ENCODE measurements at places on chromosomes 13 and 19.

- no peak for DNase-seq
Measured at GRCh38 chr19:1025960-1026782, at the start of gene CNN2. TSS of gene CNN2 (plus strand) at chr19:1026608. CDS start at chr19:1026662, 54 bp downstream.

DNA sequence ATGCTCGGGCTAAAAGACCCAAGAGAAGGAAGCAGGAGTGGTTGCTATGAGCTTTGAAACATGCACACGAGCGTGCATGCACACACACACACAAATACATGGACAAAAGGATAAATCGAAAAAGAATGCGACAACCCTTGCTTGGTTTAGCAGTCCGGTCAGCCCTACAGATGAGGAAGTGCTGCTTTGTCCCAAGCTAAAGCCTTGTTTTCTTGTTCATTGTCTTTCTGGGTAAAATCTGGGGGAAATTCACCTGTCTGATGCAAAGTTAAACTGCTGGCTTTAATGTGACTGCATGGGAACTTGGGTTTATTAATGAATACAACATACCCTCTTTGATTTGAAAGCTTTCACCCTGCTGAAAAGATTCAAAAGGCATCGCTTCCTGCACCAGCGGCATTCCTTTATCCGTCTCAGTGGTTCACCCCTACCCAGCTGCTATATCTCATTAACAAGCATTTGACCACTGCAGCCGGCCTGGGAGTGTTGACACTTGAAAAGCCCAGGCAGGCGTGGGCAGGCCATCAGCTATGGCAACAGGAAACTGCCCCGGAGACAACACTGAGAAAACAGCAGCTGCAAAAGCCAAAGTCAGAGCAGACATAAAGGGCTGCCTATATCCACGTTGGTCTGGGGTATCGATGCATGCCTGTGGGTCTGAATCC, 301.7 kb downstream of the NDFIP2 start:
- peak; percentile 27 for DNase-seq

DNA sequence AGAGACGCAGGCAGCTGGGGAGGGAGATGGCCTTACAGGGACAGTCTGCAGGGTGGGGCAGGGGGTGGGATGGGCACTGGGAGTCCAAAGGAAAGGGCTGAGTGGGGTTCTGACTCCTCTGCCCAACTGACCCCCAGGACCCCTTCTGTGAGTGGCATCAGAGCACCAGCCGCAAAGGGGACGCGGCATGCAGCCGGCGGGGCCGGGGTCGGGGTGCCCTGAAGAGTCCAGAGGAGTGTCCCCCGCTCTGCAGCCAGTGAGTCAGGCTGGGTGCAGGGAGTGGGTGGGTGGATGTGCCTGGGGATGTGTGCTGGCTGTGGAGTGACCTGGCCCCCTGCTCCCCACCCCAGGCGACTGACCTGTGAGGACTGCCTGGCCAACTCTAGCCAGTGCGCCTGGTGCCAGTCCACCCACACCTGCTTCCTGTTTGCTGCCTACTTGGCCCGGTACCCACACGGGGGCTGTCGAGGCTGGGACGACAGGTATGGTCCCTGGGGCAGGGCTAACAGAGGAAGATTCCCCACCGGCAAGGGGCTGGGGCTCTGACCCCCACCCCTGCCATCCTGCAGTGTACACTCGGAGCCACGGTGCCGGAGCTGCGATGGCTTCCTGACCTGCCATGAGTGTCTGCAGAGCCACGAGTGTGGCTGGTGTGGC, 25.8 kb downstream of the MEGF8 start:
- no peak for DNase-seq

DNA sequence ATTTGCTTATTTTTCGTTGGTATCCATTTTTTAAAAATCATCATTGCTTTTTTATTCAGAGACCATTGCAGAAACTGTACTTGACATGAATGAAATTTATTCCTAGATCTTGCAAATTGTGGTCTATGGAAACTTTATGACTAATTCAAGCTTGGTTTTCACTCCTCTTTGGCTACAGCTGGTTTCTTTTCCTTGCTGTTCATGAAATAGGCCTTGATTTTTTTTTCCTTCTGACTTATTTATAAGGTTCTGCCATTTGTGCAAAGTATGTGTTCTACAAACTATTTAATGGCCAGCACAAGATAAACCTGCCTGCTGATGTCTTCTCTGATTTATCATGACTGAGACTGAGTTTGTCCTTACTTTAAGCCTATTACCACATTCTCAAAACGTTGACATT, 764.0 kb upstream of the SLITRK5 start:
- no peak for DNase-seq

DNA sequence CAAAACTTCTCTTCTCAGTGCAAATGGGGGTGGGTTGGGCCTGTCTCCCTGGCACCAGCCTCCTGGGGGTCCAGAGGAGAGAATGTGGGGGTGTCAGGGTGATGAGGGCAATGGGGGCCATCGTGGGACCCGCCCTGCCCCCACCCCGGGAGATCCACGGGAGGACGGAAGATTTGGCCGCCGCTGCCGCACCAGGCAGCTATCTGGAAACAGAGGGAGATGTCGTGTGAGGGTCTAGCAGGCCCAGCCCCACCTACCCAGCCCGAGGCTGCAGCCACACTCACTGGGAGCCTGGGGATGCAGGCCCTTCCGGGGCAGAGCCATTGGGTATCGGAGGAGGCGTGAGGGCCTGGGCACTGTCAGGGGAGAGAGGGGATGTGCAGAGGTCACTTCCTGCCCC, 1.8 kb upstream of the TMEM86B start:
- DNase-seq = no peak

DNA sequence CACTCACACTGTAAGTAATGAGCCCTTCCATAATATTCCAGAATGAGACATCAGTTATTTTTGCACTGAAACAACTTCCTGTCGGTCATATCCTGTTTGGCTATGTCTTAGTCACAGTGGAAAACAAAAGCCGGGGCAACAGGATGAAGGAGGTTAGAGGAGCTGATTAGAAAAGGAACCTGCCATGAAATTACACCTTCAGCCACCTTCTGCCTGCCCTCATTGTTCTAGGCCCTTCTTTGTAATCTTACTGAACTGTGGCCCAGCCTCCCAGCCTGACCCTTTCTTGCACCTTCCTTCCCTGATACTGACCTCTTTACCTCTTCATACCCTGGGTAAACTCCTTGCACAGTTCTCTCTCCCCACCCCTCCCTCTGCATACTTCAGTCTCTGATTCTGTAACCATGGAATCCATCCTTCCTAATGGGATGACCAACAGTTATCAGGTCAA, 67.3 kb downstream of the DOCK9 start:
- DNase-seq = no peak

DNA sequence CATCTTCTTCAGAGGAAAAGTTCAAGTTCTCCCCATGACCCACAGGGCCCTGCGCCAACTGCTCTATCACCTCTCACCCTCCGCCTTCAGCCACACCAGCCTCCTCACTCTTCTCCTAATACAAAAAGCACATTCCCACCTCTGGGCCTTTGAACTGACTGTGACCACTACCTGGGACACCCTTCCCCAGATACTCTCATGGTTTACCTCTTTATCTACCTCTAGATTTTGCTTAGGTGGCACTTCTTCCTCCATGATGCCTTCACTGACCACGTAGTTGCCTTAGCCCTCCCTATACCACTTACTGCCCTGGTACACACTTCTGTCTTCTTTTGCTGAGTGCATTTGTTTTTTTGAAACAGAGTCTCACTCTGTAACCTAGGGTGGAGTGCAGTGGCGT, 3.9 kb upstream of the SYCE2 start:
- no peak for DNase-seq

- DNase-seq = no peak
Measured at GRCh38 chr13:91647361-91647990, 249.1 kb downstream of the GPC5 start.

DNA sequence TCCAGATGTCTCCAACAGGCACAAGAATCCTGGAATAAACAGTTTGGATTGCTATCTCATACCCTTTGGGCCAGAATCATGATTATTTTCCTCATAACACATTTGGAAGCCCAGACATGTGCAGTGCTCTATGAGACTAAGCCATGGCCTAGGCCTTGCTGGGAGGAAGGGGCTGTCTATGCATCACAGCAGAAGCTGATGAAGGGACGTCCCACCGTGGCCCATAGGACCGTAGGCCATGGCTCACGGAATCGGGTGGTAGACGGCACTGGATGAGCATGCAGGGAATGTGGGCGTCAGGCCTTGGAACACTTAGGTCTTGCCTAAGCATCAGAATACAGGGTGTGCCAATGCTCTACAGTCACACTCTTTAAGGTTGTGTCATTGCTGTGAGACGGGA, 283.8 kb upstream of the TSHZ3 start:
- DNase-seq = no peak

DNA sequence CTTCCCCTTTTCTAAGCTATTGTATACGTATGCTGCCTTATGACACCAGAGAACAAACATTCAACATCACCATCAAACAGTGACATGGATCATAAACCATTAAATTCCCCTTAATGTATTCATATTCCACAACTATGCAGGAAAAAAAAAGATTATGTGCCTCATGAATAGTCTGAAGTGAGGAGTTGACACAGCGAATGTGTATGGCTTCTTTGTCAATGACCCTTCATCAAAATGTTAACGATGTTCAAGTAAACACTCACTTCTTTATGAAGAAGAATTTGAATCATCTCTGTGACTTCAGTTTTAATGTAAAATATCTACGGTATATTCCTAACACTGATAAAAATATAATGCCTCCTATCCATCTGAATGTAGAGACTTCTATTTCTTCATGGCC, 44.6 kb downstream of the SMAD9 start:
- no peak for DNase-seq

DNA sequence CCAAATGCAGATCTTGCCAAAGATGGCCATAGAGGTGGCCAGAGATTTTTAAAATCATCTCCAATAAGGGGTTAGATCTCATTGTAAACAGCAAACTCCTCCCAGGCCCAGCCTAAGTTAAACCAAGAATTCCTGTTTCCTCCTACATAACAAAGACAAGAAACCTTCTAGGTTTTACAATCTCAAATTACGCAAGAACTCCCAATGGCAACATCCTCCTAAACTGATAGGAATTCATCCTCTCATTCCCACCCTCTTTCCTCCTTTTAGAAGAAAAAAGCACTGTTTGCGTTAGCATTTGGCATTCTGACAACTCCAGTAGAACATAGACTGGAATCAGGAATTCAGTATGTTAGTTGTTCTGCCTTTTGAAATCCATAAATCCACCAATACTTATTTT, 14.6 kb downstream of the PROSER1 start:
- DNase-seq = no peak

- no peak for DNase-seq
Measured at GRCh38 chr19:2148482-2149135, 2.8 kb downstream of the AP3D1 start.

GRCh38 chr13:44648392-44649103, 72.4 kb upstream of the TSC22D1 start:
- DNase-seq = no peak

GRCh38 chr13:41065078-41065477, 3.8 kb downstream of the WBP4 start:
- no peak for DNase-seq

GRCh38 chr13:47146991-47147811, 250.3 kb upstream of the HTR2A start:
- DNase-seq = no peak

GRCh38 chr13:105598529-105598928, 936.9 kb downstream of the EFNB2 start:
- no peak for DNase-seq

DNA sequence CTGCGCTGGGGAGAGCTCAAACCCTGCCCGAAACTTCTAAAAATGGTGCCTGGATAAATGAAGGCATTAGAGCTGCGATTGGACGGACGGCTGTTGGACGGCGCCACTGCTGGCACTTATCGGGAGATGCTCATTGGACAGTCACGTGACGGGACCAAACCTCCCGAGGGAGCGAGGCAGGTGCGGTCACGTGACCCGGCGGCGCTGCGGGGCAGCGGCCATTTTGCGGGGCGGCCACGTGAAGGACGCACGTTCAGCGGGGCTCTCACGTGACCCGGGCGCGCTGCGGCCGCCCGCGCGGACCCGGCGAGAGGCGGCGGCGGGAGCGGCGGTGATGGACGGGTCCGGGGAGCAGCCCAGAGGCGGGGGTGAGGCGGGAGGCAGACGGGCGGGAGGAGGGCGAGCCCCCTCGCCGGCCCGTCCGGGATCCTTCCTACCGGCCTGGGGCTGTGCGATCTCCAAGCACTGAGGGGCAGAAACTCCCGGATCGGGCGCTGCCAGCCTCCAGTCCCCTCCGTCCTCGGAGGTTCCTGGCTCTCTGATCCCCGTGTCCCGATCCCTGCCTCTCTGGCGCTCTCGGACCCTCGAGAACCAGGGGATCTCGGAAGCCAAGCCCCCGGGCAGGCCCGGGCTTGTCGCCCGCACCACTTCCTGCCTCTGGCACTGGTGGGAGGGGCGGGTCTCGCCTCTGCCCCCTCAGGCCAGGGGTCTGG, at the start of gene BAX:
Gene BAX, plus strand, starts transcription at position 281 of the 713 bp plus-strand sequence. Its CDS starts 54 bp downstream, at position 335.
- peak; percentile 84 for DNase-seq

DNA sequence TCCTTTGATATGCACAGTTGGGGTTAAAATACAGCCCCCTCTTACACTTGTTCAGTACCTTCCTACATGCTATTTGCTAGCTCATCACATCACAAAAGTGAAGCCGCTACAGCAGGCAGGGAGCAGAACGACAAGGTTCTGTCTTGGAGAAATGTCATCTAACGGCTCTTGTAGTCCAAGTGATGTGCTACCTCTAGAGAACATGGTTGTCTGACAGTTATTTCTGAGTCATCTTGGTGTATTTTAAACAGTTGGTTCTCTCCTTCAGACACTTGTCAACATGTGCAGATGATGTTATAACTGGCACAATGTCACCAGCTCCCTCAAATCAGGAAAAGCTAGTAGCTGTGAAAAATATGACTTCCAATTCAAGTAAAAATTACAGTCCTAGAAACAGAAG, 865.0 kb downstream of the PCDH9 start:
- DNase-seq = no peak

- no peak for DNase-seq
Measured at GRCh38 chr13:110677731-110678545, 28.0 kb downstream of the CARS2 start.

DNA sequence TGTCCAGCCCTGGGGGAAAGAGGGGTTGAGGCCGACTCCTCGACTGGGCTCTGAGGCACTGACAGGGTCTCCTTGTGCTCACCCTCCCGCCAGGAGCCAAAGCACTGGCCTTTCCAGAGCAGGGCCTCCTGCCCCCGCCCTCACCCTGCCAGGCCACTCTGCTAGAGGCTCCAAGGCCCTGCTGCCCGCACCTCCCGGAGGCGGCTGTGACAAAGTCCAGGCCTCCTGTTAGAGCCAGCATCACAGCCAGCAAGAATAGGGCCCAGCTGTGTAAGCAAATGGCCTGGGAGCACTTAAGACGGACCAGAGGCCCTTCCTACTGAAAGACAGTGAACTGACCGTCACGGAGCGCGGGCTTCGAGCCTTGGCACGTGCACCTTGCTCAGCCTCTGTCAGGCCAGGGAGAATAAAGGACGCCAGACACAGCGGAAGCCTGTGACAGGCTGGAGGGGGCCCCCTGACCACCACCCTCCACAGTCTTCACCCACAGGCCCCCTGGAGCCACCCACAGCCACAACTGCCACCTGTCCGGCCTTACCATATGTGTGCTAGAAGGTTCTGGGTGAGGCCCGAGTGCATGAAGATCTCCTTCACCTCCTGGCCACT, 50.9 kb downstream of the EPS15L1 start:
- DNase-seq = no peak

- DNase-seq = no peak
Measured at GRCh38 chr13:79475569-79475968, 5.4 kb upstream of the NDFIP2 start.

- no peak for DNase-seq
Measured at GRCh38 chr13:95136638-95137037, 164.6 kb downstream of the ABCC4 start.
